ENCODE measurements at places on chromosomes 6 and 20.
A peak's percentile ranks its signal among the peaks of the same experiment; 100 is the strongest.

DNA sequence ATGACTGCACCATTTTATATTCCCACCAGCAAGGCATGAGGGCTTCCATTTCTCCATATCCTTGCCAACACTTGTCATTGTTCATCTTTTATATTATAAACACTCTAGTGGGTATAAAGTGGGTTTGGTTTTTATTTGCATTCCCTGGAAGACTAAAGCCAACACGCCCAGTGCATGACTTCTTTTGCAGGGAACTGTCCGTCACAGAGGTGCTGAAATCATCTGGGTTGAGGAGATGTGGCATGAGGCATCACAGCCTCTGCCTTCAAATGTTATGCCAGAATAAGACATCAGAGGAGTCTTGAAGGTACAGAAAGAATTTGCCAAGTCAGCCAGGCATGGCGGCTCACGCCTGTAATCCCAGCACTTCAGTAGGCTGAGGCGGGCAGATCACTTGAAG, 29.9 kb upstream of the FAM210B start:
- ATAC-seq: no peak

- no peak for ATAC-seq
Measured at GRCh38 chr6:130147111-130147510, 75.6 kb downstream of the SAMD3 start.

- ATAC-seq: peak; percentile 73
Measured at GRCh38 chr6:163128324-163128723, 286.2 kb upstream of the QKI start.

GRCh38 chr6:44676246-44676790, 288.8 kb downstream of the CDC5L start:
- no peak for ATAC-seq

- no peak for ATAC-seq
Measured at GRCh38 chr6:99611148-99611547, 4.5 kb downstream of the PRDM13 start.

GRCh38 chr20:39893003-39893685, 795.9 kb downstream of the MAFB start:
- no peak for ATAC-seq

DNA sequence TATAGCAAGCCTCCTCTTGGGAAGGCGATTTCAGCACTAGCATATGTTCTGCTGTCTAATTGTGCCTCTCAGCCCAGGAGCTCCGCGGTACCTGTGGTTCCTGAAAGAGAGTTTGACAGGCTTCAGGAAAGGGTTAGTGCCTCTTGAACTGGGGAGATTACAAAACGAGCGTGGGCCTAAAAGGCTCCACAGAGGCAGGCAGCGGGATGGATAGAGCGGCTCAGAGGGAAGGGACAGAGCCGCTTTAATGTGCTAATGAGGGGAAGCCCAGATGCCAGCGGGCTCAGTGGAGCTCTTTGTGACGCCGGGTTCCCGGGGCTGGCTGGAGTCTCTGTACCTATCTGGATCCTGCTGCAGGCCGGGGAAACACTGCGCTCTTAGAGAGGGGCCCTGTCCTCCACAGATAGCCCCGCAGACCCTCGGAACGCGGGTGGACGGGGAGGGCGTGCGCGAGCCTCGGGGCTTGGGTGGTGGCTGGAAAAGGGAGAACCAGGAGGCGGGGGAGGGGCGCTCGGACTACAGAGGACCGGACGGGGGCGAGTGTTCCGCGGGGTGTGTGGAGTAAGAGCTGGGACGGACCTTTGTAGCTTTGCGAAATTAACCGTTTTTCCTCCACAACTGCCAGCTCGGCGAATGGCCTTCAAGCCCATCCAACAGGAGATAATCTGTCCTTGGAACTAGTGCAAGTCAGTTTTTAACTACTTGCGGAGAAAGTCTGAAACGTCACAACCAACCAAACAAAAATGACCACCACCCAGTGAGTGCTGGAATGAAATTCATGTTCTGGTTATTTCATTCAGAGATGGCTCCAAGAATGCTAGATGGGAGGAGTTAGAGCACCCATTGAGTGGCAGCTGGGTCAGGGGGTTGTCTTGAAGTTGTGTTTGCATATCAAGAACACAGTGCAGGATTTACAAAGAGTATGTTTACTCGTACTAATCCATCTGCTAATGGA, 13.0 kb downstream of the SLC35F1 start:
- ATAC-seq: peak; percentile 55

DNA sequence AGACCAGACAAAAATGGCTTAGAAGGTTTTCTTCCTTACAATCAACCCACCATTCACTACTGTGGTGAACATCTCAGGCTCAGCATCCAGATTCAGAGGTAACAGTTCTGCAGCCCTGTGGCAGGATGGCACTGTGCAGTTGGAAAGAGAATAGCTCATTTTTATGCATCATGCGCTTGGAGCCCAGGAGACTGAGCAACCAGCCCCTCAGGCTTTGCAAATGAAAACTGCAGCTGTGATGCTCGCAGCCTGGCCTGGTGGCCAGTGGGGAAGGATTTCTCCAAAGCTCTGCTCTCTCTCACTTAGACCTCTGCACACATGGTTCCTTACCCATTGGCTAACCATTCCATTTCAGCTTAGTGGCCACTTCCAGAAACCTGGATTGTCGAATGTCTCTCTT, 45.8 kb downstream of the GABRR2 start:
- no peak for ATAC-seq

DNA sequence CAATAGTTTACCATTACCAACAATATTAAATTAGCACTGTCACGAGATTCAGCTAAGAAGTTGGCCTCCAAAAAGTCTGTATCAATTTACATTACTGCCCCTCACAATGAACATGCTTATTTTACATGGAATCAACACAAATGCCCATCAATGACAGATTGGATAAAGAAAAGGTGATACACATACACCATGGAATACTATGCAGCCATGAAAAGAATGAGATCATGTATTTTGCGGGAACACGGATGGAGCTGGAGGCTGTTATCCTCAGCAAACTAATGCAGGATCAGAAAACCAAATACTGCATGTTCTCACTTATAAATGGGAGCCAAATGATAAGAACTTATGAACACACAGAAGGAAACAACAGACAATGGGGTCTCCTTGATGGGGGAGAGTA, 211.8 kb upstream of the RREB1 start:
- ATAC-seq: no peak

DNA sequence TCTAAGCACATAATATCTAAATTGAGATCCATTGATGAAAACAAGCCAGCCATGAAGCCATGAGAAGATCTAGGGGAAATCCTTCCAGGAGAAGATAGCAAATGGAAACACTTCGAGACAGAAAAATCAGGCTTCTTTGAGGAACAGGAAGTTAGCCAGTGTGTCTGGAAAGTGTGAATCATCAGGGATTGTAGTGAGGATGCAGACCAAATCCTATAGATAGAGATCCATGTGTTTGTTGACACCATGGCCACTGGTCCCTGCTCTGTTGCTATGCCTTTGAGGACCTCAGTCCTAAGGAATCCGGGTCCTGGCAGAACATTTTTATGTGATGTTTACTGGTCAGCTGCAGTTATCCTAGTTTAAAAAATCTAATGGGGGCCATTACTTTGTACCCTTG, 6.6 kb upstream of the ELOVL2 start:
- ATAC-seq: no peak

- no peak for ATAC-seq
Measured at GRCh38 chr6:3001773-3002293, 2.1 kb downstream of the NQO2 start.

DNA sequence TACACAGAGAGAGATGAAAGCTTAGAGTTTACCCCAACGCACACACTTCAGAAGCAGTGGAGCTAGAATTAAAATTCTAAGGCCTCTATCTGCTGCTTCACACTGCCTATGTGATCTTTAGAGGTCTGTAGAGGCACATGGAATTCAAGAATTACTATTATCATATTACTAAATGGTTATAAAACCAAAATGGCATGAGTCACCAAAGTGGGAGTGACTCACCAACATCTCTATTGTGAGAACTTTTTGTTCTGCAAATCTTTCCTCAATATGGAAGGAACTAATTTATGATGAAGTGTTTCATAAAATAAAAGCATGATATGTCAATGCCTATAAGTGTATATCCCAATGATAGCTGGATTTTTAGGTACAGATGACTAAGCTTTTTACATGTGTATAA, 28.5 kb upstream of the TMEM244 start:
- ATAC-seq: peak; percentile 89

GRCh38 chr20:34177052-34177451, 64.2 kb upstream of the ASIP start:
- no peak for ATAC-seq

DNA sequence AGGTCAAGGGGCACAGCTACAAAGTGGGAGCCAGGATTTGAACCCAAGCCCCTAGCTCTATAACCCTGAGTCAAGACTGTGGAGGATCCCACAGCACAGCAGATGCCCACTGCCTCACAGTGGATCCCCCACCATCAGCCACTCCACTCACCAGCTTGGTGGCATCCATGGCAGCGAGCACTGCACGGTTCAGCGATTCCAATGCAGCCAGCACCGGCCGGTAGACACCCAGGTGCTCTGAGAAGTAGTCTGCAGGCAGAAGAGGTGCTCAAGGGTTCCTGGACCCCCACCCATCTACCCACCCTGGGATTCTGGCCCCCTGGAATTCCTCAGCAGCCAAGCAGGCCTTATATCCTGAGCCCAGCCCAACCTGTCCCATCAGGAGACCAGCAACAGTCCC, 2.5 kb downstream of the ACTL10 start:
- no peak for ATAC-seq

DNA sequence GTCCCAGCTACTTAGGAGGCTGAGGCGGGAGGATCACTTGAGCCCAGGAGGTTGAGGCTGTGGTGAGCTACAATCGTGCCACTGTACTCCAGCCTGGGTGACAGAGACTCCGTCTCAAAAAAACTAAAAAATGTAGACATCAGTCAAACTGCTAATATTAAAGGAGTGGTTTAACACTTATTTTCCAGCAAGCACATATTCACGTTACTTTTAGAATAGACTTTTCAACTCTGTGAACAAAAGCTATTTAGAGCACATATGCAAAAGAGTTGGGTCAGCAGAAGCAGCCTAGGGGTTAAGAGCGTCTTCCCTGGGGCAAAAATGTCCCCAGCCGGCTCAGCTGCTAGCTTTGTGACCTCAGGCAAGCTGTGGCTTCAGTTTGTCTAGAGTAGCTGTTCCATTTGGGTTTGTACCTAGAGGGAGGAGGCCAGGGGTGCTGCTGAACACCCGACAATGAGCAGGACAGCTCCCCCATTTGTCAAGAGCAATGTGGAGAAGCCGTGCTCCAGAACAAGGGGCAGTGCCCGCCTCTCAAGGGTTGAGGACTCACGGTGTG, 62.5 kb upstream of the PTGIS start:
- no peak for ATAC-seq

- no peak for ATAC-seq
Measured at GRCh38 chr6:44201638-44202303, 15.0 kb upstream of the MYMX start.

- no peak for ATAC-seq
Measured at GRCh38 chr6:169868458-169868857, 117.0 kb downstream of the ERMARD start.

- ATAC-seq: no peak
Measured at GRCh38 chr6:79608334-79609224, 22.6 kb upstream of the SH3BGRL2 start.

DNA sequence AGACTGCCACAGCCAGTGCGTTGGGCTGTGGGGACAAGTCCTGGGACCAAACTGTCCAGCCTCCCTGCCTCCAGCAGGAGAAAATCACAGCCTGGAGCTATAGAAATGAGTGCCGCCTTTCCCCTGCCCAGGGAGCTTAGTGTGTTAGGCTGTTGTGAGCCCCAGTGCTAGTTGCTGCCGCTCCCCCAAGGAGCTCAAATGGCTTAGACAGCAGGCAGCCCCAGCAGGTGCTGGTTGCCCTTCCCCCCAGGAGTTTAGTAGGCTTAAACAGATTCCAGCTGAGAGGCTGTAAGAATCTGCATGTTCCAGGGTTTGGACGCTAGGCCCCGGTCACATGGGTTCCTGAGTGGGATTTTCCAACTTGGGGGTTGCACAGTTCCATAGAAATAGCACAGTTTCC, 27.2 kb upstream of the HMGN3 start:
- no peak for ATAC-seq

DNA sequence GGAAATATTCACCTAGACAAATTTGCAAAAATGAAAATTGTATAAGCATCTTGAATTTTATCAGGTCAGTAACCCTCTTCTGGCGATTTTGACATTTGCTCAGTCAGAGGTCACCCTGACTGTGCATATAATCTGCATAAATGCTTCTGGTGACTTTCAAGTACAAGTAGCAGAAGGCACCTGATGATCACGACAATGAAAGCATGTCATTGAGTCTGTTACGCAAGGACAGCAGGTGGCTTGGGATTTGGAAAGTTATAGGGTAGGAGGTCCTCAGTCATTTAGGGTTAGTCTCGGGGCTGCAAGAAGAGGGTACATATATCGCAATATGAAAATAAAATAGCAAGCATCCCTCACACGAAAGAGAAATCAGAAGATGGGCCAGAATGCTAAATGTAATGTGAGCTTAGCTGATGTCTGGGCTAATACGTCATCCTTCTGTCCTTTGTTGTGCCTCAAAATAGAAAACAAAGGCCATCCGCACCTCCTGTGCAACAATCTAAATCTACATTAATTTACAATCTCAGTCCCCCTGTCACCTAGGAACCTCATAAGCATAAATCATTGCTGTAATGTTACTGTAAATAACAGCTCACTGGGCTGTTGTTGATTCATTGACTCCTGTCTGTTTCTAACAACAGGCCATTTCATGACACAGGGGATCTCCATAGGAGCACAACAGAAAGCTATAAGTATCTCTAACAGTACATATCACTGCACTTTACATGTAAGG, 155.2 kb upstream of the RSPO3 start:
- no peak for ATAC-seq

DNA sequence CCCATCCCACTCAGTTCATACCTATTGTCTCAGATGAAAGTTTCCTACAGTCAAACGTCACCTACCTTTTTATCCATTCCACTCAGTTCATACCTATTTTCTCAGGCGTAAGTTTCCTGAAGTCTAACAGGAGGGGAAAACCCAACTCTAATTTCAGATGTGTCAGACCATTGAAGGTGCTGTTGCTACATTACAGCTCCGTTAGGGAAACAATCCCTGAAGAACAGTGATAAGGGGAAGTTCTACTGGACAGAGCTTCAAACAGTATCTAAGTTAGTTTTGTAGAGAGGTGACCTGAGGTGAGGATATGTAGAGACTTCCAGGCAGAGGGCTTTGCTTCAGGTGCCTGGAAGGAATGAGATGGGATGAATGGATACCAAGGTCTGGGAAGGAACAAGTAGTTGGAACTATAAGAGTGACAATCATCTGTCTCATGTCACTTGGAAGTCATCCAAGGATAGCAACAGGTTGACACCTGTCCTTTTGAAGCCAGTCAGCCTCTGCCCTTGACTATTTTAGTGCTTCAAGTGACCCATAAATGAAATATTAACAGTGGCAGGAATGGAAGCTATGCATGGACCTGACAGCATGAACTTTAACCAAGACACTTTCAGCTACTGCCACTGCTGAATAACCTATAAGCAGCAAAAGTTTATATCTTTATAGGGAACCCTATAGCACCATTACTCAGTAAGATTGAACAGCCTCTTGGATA, 191.6 kb upstream of the MOCS1 start:
- no peak for ATAC-seq

- no peak for ATAC-seq
Measured at GRCh38 chr6:116399287-116399686, 28.5 kb downstream of the DSE start.

- peak; percentile 95 for ATAC-seq
Measured at GRCh38 chr20:44714701-44715498, at the start of gene CCN5. Gene CCN5 (plus strand): TSS chr20:44715369. CDS start chr20:44715391, 22 bp downstream.

Data from SK-N-SH treated with all-trans-retinoic acid at 6 μM for 48 hours (cell line).